ENCODE measurements at places on chromosomes 11 and 22.

DNA sequence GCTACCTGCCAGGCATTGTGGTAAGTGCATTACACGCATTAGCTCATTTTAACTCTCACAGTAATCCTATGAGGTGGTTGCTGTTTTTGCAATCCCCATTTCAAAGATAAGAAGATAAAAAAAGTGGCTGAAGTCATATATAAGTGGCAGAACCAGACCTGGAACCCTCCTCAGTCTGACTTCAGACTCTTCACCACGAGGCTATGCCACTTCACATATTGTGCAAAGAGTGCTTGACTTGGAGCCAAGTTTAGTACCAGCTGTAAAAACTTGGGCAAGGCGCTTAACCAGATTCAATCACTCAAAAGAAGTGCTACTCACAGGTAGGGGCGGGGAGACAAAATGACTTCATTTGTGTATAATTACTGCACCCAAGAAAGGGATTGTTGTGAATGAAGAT, 15.3 kb downstream of the BPIFC start:
- no peak for DNase-seq

DNA sequence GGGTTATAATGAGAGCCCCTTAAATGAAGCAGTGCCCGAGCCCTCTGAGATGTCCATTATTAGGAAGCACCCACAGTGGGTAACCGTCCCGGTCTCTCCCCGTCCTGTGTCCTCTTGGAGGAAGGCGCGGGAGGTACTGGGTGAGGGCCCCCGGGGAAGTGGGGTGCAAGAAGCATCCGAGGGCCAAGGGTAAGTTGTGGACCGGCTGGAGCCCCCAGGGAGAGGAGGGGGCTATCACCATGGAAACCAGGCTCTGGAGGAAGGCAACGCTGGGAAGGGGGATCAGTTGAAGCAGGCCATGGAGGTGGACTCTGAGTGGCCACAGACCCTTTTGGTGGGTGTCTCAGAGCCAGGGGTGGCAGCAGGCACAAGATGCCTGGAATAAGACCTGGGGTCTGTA, 173.6 kb downstream of the ST3GAL4 start:
- DNase-seq = no peak

DNA sequence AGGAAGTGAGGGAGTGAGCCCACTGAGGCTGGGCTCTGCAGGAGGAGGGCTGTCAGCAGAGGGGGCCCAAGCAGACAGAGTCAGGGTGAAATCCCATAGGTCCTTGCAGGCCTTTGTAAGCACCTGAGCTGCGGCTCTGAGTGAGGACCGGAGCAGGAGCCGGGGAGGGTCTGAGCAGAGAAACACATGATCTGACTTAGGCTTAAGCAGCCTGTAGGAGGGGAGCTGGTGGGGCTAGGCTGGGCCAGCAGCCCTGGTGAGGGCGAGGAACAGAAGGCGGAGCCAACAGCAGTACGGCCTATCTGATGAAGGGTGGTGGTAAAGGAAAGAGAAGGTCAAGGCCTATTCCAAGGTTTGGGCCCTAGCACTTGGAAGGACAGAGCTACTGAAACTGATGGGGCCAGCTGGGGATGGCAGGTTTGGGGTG, 26.9 kb upstream of the CBX7 start:
- DNase-seq = no peak

GRCh38 chr11:33478111-33478573, 221.0 kb downstream of the HIPK3 start:
- DNase-seq = no peak

- no peak for DNase-seq
These were observed 20.8 kb downstream of the COMMD9 start for GRCh38 chr11:36268337-36268985.

GRCh38 chr11:32307913-32308312, 127.4 kb downstream of the WT1 start:
- no peak for DNase-seq

GRCh38 chr11:123173856-123174186, 21.2 kb downstream of the CLMP start:
- no peak for DNase-seq
